ENCODE measurements at places on chromosomes 11 and 22.

GRCh38 chr11:70072861-70073755, 5.0 kb upstream of the ANO1 start:
- DNase-seq = no peak

DNA sequence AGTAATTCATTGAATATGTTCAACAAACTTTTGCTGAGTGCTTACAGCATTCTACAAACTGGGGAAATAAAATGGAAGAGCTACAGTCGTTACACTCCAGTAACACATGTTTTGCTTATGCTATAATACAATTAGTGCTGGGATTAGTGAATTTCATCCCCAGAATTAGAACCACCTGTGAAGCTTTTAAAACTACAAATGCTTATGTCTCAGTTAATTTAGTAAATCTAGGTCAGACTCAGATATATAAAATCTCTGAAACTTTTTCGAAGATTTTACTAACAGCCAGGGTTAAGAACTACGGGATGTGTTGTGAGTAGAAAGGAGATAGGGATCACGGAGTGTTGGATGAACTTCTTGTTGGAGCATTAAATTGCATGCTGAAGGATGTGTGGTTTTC, 33.7 kb upstream of the EED start:
- no peak for DNase-seq

DNA sequence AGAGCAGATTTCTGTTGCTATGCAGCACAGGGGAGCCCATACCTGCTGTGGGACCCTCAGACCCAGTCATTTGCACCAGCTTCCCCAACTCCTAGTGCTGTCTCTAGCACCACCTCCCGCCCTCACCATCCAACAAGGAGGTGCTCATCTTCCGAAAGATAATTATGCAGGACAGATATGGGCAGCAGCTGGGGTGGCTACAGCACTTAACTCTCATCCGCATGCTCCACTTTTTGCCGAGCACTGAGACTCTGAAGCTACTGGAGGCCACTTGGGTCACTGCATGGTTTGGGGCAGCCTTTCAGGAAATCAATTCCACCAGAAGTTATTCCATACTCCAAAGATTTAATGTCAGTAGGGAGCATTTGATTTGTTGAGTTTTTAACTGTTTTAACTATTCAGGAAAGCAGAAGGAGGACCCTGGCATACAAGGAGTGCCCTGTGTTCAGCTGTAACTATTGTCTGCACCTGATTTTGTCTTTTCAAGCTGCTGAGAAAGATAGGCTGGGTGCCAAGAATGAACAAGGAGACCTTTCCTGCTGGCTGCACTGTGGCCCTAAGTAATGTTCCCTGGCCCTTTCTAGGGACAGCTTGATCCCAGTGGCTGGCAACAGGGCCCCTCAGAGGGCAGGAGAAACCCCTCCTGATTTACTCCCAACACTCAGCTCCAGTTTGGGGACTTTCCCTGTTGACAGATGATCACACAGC, 67.3 kb upstream of the CSNK2A3 start:
- DNase-seq = no peak

- DNase-seq = no peak
These were observed 10.4 kb upstream of the MALAT1 start for GRCh38 chr11:65488273-65489034.

- DNase-seq = no peak
These were observed 14.5 kb downstream of the ARVCF start for GRCh38 chr22:20002128-20002527.

- no peak for DNase-seq
These were observed 84.5 kb downstream of the BCR start for GRCh38 chr22:23264610-23265367.

- DNase-seq = no peak
These were observed 2.4 kb downstream of the SIDT2 start for GRCh38 chr11:117180661-117181585.

DNA sequence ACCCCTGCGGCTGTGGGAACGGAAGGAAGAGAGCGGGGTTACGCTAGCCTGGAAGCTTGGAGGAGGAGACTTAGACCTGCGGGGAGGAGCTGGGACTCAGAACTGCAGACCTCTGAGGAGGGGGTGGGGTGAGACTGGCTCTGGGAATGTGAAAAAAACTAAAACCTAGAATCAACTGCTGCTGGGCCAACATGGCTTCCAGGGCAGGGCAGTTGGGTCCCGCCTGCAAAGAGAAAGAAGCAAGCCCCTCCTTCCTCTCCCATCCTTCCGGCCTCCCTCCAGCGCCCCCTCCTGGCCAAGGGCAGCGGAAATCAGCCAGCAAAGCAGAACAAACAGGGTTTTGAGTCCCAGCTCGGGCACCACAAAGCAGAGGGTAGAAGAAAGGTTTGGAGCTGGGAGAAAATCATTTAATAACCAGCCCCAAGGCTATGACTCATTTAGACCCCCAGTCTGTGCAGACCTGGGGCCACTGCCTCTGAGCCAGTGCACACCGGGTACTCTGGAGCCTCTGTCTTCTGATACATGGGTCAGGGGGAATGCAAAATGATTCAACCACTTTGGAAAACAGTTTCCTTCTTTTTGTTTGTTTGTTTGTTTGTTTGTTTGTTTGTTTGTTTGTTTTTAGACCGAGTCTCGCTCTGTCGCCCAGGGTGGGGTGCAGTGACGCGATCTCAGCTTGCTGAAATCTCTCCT, 7.3 kb upstream of the NCF4 start:
- peak; percentile 4 for DNase-seq

DNA sequence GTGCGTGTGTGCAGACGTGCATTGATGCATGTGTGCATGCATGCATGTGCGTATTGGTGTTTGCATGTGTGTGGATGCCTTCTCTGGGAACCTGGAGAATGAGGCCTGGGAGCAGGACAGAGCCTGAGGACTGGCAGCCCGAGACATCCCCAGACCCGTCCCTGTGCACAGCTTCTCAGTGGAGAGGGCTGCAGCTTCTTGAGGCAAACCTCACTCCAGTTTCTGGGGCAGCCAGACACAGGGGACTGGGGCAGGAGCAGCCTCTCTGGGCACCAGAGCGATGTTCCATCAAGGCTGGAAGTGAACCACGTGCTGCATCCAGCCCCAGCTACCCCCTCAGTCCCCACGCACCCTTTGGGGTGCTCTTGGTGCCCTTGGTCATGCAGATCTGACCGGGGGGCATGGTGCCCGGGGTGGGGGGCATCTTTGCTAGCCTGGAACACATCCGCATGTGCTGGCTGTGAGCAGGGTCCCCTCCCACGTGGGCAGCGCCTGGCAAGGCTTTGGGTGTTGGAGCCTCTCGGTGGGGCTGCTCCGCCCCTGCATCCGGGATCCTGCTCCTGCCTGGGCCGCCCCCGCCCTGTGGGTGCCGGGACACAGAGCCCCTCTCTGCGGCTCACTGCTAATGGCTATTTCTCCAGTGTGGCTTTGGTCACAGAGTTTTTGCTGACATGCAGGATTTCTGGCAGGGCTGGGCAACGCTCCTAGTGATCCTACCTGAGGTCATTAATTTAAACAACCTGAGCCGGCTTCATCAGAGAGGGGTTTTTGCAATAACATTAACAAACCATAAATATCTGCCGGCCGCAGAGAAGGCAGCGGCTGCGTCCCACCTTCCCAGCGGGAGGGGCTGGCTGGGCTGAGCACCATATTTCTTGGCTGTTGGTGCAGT, 434.7 kb downstream of the TBC1D22A start:
- no peak for DNase-seq

DNA sequence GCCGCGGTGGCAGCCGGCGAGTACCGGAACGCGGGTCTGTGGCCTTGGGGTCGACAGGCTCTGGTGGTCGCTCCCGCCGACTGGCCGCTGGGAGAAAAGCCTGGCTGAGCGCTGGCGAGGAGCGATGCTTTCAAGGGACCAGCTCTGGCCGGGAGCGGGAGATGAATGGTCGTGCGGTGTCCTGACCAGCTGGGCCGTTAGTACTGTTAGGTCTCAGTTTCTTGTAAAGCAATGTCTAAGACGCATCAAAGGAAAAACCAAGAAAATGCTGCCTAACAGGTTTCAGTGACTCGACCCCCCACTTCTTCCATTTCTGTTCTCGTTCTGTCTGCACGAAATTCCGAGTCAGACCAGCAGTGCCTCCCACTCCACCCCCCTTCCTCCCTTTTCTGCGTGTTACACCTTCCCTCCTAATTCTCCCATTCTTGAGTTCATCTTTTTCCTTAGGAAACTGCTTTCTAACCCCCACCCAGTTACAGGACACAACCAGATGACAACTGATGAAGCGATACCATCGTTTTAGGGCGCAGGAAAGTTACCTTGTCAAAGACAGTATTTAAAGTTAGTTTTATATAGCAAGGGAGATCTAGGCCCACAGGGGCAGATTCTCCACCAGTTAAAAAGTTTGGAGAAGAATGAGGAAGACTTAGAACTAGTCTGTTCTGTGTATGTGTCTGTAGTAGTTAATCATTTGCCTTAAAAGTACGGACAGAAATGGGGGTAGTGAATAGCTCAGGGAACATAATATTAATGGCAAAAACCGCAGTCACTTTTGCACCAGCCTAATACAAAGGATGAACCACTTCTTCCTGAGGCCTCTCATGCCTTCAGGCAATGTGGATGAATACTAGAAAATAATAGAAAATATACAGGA, 1.0 kb downstream of the CUL5 start:
- DNase-seq = peak; percentile 45

DNA sequence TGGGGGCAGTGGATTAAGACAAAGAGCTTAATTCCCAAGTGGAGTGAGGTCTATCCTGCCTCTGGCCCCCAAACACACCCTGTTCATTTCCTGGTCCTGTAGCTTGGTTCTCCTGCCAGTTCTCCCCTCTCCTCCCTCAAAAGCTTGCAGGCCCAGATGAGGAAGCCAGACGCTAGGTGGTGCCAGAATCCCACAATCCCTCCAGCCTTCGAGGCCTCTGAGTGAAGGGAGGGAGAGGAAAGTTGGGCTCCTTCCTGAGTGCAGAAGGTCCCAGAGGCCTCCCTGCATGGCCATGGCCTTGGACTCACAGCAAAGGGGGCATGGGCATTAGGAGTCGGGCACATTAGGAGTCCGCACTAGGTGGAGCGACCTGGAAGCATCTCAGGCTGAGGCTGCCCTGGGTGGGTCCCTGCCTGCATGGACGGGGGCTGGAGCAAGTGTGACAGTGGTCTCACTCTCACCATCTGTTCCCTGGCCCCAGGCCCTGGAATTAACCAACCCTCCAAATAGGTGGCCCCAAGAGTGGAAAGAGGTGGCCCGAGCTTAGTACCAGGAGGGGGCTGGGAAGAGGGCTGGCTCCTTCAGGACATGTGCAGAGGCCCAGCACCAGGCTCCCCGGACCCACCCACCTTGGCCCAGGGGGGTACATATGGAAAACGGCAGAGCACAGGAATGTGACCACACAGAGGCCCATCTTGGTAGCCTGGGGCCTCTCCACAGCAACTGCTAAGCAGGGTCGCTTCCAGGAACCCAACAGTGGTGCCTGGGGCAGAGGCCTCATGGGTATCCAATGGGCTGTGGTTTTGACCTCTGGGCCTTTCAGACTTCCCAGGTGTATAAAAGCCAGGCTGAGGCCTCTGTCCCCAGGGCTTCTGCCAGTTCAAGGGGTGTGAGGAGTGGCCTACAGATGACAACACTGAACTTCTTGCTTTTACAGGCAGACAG, 5.2 kb downstream of the FXYD2 start:
- DNase-seq = peak; percentile 26

DNA sequence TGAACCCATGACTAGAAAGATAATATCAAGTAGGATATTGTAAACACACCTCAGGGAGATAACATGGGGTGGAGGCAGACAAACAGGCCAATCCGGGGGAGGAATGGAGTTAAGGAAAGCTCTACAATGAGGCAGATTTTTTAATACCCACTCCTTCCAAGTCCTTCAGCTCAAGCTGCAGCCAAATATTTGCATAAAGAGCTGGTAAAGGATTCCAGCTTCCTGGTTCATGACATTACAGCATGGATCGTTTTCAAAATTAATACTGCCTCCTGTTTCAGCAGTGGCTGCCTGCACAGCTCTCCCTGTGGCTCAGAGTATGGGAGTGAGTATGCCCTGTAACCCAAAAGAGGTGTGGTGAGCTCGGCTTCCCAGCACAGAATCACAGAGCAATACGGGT, 5.1 kb downstream of the POU2AF3 start:
- DNase-seq = peak; percentile 88

- DNase-seq = no peak
These were observed 85.9 kb upstream of the PLET1 start for GRCh38 chr11:112346586-112346985.

GRCh38 chr11:125542709-125543108, 26.6 kb upstream of the EI24 start:
- DNase-seq = no peak

DNA sequence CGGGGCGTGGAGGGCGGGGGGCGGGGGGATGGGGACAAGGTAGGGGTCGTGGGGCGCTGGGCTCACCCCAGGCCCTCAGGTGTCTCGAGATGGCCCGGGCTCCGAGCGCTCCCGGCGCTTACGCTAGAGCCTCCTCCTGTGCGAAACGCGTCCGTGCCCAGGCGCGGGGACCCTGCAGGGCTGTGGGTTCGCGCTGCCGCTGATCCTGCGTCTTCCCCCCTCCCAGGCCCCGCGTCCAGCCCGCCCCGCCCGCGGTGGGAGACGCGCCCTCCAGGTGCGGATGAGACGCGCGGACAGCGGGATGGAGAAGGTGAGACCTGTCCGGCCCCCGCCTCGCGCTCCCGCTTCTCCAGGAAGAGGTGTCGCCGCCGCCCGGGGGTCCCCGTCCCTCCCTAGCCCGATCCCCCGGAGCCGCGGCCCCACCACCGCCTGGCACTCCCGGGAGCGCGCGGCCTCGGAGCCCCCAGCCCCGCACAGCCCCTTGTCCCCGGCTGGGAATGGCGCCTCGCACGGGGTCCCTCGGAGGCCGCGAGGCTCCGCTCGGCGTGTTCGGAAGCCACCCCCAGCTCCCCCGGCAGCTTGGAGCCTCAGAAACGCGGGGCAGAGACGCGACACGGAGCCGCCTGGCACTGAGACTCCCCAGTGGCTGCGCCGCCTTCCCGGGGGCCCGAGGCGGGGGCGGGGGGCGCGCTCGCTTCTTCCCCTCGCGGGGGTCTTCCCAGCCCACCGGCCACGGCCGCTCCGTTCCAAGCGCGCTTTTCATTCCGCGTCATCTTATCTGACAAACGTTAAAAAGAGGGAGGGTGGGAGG, 27.6 kb upstream of the TOLLIP start:
- DNase-seq = no peak

GRCh38 chr11:62399172-62399877, 19.5 kb upstream of the SCGB1A1 start:
- DNase-seq = no peak
